ENCODE measurements at places on chromosomes 7 and 10. TPM values are rescaled to one million over a fixed set of nuclear protein-coding genes. Genes with fewer than 3 reads are reported as not detected.

GRCh38 chr7:33702514-33703054, 202.8 kb upstream of the BMPER start:
- no peak for DNase-seq

GRCh38 chr10:109894516-109894915, 28.8 kb downstream of the XPNPEP1 start:
- no peak for DNase-seq

- DNase-seq = peak; percentile 93
These were observed at the start of gene AP1S1 for GRCh38 chr7:101153969-101154692. Gene AP1S1, plus strand, starts transcription at chr7:101154476. Its CDS starts 39 bp downstream, at chr7:101154515.

- DNase-seq = no peak
These were observed 5.9 kb upstream of the GDF10 start for GRCh38 chr10:47294057-47294456.

- DNase-seq = no peak
These were observed 246.1 kb downstream of the EBF3 start for GRCh38 chr10:129717816-129718547.

DNA sequence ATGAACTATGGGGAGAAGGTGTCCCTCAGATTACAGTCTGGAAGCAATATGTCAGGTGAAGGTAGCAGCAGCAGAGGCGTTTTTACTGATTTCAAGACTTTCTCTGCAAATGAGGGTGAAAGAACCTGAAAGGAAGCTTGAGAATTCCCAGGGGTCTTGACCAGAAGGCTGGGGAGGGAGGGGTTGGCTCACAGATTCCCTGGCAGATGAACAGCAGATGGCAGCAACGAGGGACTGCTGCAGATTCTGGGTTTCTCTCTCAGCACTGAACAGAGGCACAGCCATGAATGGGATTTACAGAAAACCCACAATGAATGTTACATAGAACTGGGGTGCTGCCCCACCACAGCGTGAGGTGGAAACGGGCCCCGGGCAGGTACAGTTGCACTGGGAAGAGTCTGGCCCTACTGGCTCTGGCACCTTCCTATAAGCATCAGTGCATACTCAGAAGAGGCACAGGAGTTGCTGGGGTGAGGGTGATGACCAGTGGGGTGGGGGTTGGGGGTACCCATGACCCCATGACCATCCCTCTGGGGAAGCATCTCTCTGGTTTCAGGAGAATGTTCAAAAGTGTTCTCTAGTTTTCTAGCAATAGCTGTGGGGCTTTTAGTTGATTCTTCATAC, 317.8 kb downstream of the SH2D4B start:
- DNase-seq = peak; percentile 5

- DNase-seq = no peak
These were observed 164.0 kb upstream of the NRP1 start for GRCh38 chr10:33498391-33498891.

Gene CHRM2
- not detected for total RNA-seq

DNA sequence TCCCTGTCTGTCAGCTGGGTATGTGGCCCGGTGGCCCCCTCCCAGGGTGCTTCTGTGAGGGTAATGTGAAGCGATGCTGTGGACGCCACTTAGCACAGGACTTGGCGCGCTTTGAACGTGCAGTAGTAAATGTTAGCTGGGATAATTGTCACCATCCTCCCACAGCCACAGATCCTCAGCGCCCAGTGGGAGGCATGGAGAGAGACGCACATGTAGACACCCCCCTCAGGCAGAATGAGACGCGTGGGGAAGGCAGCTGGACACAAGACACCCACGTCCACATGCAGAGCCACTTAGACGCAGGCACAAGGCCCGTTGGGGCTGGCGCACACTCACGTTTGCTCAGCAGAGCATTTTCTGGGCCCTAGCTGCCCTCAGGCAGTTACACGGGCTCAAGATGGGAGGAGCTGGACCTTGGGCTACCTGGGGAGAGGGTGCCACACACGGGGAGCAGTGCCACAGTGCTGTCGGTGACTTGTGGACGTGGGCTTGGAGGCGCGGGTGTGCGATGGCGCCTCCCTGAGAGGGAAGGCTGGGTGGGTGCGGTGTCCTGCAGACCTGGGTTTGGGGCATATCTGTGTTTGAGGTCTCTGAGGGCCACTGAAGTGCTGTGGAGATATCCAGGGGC, 26.4 kb downstream of the ADCYAP1R1 start:
- no peak for DNase-seq

- DNase-seq = no peak
These were observed 9.7 kb downstream of the TDRD1 start for GRCh38 chr10:114188900-114189299.

Gene SPAM1
- total RNA-seq = not detected

Gene ZNF746
- 22.2 TPM for total RNA-seq

Gene PHKG1
- 0.67 TPM for total RNA-seq

GRCh38 chr7:100053215-100053614, 3.6 kb downstream of the ZSCAN21 start:
- peak; percentile 46 for DNase-seq

DNA sequence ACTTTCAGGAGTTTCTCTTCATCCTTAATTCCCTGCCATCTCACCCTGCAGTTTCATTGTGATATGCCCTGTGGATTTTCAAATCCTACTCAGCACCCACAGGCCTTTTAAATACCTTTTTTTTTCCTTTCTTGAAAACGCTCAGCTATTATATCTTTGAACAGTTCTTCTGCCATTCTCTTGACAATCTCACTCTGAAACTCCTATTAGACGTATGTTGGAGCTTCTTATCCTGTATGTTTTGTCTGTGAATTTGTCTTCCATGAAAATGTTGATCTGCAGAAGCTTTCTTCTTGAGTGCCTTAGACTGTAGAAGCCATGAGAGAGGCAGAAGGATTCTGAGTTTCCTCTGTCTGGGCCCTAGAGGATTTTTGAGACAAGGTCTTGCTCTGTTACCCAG, 18.9 kb upstream of the YAE1 start:
- no peak for DNase-seq

All from Panc1 (cell line).